ENCODE measurements at places on chromosomes 2 and 18. TPM values are rescaled to one million over a fixed set of nuclear protein-coding genes. Genes with fewer than 3 reads are reported as not detected.

DNA sequence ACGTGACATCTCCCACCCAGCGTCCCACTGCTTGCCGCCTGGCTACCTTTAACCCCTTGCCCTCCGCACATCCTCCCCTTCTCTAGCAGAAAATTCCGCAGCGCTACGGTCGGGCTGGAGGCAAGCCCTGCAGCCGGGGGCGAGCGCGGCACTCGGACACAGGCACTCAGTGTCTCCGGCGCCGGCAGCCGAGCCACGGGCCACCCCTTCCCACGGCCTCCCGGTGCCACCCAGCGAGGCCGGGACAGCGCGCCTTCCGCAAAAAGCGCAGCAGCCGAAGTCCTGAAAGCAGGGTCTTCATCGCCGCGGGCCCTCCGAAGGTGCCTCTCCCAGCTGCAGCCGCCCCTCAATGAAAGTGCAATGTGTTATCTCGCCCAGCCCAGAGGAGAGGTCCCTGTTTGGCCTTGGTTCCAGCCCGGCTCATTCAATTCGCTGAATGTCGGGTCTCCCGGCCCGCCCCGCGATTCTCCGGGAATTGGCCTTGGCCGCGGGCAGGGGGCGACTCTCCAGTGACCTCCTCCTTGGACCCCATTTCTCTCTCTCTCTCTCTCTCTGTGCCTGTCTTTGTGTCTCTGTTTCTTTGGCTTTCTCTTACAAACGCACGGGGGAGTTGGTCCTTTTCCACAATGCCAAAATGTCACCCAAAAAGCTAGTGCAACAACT, 1.1 kb downstream of the DLGAP1 start:
- no peak for DNase-seq

DNA sequence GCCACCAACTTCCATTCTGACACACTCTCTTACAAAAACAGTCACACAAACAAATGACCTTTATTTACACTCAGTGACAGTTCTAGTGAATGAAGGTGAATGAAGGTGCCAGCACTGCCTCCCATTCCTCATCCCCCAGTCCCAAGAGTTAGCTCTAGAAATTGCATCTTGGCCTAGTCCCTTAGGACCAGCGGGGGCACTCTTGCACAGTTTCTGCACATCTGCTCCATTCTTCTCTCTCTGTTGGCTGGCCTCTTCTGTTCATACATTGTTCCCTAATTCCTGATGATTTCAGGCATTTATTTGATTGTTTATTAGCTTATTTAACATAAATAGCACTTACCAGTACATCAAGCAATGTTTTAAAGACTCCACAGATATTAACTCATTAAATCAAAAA, 30.9 kb downstream of the GAREM1 start:
- no peak for DNase-seq

DSG3 gene
- total RNA-seq = not detected

DNA sequence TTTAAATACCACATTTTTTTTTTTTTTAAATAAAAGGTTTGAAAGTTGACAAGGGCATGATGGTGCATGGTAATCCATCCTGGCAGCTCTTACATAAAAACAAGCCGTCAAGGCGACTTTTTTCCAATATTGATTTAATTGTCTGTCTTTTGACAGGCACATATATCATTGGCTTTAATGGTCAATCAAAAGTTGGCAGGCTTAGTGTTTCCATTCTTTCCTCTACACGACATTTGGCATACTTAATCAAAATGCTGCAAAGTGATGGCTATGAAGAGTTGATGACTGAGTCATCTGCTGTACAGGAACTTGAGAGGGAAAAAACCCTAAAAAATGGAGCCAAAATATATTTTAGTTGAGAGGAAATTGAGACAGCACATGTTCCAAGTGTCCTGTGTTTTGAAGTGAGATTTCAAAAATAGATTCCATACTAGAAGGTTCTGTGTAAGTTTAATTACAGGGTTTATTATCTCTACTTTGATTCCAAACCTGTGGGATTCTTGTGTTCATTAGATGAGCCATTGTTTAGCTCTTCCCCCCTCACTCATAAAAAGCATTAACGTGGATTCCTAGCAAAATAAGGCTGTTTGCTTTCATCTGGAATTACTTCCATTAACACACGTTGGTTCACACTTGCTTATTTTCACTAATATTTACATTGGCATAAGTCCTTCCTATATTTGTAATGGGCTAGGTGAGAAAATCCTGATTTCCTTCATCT, 3.2 kb downstream of the TSHZ1 start:
- no peak for DNase-seq

DNA sequence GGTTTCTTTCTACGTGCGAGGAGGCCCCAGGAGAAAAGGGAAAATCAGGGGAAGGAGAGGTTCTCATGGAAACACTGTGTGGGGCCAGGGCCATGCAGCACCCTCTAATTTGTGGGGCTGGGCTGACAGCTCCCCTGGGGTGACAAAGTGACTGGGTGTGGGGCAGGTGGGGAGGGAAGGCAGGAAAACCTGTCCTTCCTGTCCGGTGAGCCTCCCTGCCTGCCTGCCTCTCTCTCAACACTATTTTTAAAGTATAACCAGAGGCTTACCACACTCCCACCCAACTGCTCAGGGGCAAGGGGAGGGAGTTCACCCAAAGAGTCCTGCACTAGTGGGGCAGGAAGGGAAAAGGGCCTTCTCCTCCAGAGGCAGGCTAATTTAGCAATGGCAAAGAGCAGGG, 10.5 kb upstream of the EPAS1 start:
- DNase-seq = no peak

Data from epithelial cell of proximal tubule (primary cell).